ENCODE measurements at places on chromosomes 16 and 17. TPM values are rescaled to one million over a fixed set of nuclear protein-coding genes. Genes with fewer than 3 reads are reported as not detected.

DNA sequence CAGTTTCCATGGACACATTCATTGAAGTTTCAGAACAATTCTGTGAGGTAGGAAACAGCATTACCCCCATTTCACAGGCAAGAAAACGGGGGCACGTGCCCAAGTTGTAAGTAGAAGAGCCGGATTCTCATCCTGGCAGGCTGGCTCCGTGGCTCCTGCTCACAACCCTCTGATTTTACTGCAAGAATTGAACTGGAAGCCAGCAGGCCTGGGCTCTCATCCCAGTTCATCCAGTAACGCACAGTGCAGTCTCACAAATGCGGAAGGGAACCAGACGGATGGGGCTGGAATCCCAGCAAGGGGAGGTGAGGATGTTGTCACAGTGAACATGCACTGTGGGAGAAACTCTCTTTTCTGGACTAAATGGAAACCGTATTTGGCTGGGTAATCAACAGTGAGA lies 40.7 kb upstream of the DOC2B start:
- no peak for DNase-seq

- no peak for DNase-seq
Observed at GRCh38 chr16:50311891-50312501, 45.6 kb downstream of the ADCY7 start.

DNA sequence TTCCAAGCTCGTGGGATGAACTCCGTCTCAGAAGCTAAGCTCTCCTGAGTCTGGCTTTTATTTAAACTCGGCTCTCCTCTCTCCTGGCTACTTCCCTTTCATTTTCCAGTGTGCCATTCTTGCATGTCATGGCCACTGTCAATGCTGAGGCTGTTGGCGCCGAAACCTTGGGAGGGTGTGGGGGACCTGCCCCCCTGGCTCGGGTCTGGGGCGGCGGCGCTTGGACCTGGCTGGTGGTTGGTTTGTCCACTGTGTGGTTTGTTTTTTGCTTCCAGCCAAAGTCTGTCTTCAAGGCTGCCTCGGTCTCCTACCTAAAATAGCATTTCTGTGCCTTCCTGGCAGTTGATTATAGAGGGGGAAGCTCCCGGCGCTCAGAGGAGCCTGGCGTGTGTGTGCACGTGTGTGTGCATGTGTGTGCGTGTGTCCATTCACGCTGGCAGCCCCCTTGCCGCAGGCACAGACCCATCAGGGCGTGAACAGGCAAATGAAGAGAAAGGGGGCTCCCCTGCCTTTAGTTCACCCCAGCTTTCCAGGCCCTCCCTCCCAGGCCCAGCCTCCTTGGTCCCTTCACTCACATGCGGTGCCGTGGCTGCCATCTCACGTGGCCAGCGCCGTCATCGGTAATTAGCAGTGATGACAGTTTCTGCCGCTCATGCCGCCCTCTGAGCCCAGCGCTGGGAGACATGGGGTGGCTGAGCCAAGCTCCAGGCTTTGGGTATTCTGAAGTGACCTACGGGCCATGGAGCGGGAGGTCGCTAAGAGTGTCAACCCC lies 179.9 kb downstream of the SEC14L1 start:
- DNase-seq: no peak

GRCh38 chr16:83245061-83245460 lies 562.7 kb upstream of the HSBP1 start:
- DNase-seq: no peak

- DNase-seq: no peak
Observed at GRCh38 chr17:81931557-81932332, 4.2 kb upstream of the MAFG start.

GRCh38 chr16:86063760-86064405 lies 164.9 kb downstream of the IRF8 start:
- DNase-seq: no peak

GRCh38 chr17:66126231-66126630 lies 65.7 kb downstream of the CEP112 start:
- DNase-seq: no peak

DNA sequence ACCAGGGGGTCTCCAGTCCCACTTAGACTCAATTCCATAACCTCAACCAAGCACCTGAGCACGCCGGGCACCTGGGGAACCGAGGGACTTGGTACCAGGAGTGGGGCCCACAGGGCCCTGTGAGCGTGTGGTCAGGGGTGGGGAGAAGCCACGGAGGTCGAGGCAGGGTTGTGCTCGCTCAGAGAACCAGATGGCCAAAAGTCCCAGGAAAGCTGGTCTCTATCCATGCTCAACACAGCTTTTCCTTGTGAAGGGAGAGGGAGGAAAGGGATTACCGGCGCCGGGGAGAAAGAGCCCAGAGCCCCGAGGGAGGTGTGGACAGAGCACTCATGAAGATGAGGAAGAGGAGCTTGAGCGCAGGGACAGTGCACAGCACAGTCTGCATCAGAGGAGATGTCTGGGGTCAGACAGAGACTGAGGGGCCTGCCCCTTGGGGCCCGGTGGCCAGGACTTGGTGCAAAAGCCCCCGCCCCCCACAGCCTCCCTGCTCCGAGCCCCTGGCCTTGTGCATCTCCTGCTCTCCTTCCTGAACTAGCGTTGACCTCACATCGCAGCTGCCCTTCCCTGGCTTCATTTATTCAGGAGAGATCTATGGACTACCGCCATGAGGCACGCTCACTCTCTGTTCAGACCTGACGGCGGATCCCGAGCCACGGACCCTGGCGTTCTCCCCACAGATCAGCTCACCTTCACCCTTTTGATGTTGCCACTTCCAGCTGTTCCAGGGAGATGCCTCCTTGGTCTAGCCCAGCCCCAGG lies 355.4 kb upstream of the TNRC6C start:
- no peak for DNase-seq

- DNase-seq: no peak
Observed at GRCh38 chr16:61215605-61216004, 820.6 kb downstream of the CDH8 start.

DNA sequence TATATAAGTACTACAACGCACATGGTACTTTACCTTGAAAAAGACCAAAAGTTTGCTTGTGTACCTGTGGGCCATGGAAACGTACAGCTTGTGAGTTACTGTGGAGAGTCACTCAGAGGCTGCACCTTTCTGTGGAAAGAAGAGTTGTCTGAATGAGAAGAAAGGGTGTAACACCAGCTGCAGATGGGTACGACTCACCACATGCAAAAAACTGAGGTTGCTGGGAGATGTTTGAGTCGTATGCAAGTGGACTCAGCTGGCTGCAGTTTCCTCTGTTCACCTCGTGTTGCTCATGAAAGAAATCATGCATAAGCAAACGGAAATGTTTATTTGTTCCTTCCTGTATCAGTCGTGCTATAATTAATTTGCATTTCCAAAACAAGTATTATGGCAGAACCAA lies 22.4 kb upstream of the DYNLRB2 start:
- no peak for DNase-seq

GRCh38 chr17:41483531-41483930 lies 2.6 kb upstream of the KRT35 start:
- no peak for DNase-seq

DNA sequence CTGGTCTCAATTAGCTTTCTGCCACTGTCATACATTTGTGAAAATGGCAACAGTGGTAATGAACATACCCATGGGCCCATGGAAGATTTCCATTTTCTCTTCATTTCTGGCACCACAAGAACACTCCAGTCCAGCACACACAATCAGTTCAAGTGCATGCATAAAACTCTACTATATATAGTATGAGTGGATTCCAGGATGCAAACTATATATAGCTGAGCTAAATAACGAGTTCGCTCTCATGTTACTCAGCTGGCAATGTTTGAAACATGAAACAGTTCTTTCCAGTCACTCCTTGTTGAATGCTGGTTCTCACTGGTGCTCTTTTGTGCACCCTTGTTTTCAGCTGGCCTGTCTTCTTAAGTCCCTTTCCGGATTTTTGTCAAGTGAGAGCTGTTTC lies 75.2 kb upstream of the DHX40 start:
- no peak for DNase-seq

- no peak for DNase-seq
Observed at GRCh38 chr16:81555660-81556059, 111.1 kb downstream of the CMIP start.

DNA sequence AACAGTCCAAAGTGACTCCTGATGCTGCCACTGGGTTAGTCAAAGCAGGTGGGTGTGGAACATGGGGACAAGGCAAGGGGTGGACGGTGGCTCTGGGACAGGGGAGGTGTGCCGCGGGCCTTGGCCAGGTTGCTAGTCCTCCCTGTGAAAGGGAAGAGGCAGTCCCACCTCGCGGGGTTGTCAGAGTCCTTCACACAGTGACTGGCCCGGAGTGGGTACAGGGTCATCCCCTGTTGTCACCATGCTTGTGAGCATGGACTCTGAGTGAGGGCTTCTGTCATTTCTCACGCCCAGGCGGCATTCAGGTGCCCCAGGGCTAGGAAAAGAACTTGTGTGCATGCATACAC lies 3.1 kb upstream of the ZNF469 start:
- no peak for DNase-seq

DNA sequence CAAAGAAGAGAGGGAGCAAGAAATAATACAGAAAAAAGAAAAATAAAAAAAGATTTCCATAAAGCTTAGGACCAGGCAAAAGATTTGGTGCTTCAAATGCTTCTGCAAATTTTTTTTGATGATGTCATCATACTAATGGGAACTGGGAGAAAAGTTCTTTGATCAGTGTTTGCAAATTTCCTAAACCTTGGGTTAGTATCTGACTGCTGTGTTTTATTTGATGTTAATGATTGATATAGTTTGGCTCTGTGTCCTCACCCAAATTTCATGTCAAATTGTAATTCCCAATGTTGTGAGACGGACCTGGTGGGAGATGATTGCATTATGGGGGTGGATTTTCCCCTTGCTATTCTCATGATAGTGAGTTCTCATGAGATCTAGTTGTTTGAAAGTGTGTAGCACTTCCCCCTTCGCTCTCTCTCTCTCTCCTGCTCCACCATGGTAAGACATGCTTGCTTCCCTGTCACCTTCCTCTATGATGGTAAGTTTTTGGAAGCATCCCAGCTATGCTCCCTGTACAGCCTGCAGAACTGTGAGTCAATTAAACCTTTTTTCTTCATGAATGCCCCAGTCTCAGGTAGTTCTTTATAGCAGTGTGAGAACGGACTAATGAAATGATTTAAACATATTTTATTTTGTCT lies 72.6 kb downstream of the TMEM100 start:
- DNase-seq: no peak

DNA sequence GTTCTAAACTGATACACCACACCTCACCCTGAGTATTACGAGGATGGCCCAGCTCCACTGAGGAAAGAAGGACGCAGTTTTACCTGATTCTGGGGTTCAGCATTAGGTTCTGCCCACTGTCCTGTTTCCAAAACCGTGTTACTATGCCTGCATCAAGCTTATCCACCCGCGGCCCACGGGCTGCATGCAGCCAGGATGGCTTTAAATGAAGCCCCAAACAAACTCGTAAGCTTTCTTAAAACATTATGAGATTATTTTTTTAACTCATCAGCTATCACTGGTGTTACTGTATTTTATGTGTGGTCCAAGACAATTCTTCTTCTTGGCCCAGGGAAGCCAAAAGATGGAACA lies 4.0 kb upstream of the CD300LG start:
- DNase-seq: no peak

DNA sequence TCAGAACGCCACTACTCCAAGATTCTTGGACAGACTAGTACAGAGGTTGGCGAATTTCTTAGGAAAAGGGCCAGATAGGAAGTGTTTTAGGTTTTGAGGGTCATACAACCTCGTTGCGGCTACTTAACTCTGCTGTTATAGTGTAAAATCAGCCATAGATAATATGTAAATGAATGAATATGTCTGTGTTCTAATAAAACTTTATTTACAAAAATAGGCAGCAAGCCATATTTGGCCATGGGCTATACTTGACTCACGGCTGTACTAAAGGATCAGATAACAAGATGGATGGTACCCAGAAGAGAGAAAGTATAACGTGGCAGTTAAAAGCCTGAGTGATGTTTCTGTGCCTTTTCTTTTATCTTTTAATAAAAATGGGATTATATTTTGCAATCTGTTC lies 125.5 kb downstream of the HS3ST4 start:
- no peak for DNase-seq

CCL23 gene
- 0.48 TPM for polyA plus RNA-seq

TNP2 gene
- not detected for polyA plus RNA-seq

PIRT gene
- polyA plus RNA-seq: 0.15 TPM

ITGAD gene
- polyA plus RNA-seq: 0.03 TPM

SCNN1G gene
- polyA plus RNA-seq: 4.0 TPM

RAB11FIP4 gene
- 5.9 TPM for polyA plus RNA-seq

TRPV3 gene
- polyA plus RNA-seq: 4.0 TPM

ANKS4B gene
- polyA plus RNA-seq: 0.06 TPM

TBX6 gene
- polyA plus RNA-seq: 1.5 TPM
